Psoas muscle (tissue), 8 donors: ENCODE measurements at places on chromosomes 16 and 17. TPM values are rescaled to one million over a fixed set of nuclear protein-coding genes. Genes with fewer than 3 reads are reported as not detected.

GRCh38 chr16:85872734-85873133 is 26.2 kb upstream of the IRF8 start:
- no peaks in the 10 kb centered on the region for H3K36me3 ChIP-seq
- no peak overlapping the region for H3K4me3 ChIP-seq
- H3K27me3 ChIP-seq, result peaks cover 6% of the 10 kb centered on the region
- no peaks in the 10 kb centered on the region for H3K4me1 ChIP-seq

DNA sequence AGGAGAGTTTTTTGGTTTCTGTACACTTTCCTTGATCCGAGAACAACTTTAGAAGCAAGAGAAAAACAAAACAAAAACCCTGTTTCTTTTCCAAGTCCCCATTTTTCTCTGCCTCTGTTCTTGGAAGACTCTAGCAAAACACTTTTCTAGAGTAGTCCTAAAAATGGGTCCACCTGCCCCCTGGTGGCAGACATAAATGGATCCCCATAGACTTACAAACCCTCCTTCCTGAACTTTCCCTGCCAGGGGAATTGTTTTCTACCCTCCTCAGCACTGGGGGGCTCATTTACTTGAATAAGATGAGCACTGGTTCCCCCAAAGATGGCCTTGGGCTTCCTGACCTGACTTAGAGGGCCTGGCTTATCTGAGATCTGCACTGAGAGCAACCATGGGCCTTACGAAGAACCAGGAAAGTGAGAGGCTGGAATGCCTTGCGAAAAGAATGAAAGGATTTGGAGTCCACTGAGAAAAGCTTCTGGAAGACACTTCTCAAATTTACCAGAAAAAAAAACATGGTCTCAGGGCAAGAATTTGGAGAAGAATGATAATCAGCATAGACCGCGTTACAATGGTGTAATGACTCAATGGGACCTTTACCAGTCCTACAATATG is 48.0 kb upstream of the CDYL2 start:
- no peak overlapping the region for H3K27ac ChIP-seq
- no peak overlapping the region for H3K4me3 ChIP-seq
- no peaks in the 10 kb centered on the region for H3K27me3 ChIP-seq
- H3K4me1 ChIP-seq, result no peaks in the 10 kb centered on the region
- no peaks in the 10 kb centered on the region for H3K36me3 ChIP-seq

GRCh38 chr16:85371948-85372347 is 241.2 kb upstream of the GSE1 start:
- no peak overlapping the region for H3K27ac ChIP-seq
- H3K4me3 ChIP-seq, result no peak overlapping the region
- peaks cover 19% of the 10 kb centered on the region for H3K4me1 ChIP-seq
- no peaks in the 10 kb centered on the region for H3K27me3 ChIP-seq

DNA sequence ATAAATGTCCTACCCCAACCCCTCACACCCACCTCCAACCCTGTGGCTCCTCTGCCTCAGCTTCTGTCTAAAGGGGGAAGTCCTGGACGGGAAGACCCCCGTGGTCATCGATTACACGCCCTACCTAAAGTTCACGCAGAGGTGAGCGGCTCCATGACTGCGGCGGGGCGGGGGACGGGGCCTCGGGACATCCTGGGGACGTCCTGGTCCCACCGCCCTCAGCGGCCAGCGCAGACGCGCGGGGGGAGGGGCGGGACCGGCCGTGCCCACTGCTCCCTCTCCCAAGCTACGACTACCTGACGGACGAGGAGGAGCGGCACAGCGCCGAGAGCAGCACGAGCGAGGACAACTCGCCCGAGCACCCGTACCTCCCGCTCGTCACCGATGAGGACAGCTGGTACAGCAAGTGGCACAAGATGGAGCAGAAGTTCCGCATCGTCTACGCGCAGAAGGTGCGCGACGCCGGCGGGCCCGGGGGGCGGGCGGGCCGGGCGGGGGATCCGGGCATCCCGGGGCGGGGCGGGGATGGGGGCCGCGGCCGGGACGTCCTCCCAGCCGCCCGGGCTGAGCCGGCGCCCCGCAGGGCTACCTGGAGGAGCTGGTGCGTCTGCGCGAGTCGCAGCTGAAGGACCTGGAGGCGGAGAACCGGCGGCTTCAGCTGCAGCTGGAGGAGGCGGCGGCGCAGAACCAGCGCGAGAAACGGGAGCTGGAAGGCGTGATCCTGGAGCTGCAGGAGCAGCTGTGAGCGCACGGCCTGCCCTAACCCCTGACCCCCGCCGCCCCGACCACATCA is 6.7 kb downstream of the RUNDC3A start:
- H3K27ac ChIP-seq, result no peak overlapping the region
- H3K4me1 ChIP-seq, result no peaks in the 10 kb centered on the region
- DNase-seq, result no peak

DNA sequence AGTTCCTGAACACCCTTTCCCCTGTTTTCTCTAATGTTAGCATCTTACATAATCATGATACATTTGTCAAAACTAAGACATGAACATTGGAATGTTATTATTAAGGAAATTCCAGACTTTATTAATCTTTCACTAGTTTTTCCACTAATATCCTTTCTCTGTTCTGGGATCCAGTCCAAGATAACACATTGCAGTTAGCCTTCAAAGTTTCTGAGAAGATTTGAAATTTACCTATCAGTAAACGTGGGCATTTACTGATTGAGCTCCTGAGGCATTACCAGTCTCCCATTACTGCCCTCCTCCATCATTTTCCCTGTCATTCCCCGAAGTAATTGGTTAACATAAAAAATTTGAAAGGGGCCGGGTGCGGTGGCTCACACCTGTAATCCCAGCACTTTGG is 5.7 kb upstream of the CD300LG start:
- no peaks in the 10 kb centered on the region for H3K36me3 ChIP-seq
- no peaks in the 10 kb centered on the region for H3K27me3 ChIP-seq
- DNase-seq, result no peak
- no peak overlapping the region for H3K27ac ChIP-seq

DNA sequence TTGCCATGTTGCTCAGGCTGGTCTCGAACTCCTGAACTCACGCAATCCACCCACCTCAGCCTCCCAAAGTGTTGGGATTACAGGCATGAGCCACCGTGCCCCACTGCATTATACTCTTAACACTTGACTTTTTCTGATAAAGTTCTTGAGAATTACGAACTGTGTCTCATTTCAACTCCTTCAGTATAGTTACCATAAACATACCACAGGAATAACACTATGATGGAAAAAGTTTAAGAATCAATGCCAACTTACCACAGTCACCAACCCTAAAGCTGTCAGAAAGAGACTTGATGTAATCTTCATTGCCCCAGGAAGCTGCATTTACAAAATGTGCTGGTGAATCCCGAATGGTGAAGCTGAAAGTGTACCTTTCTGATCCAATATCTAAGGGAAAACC is 10.2 kb downstream of the MEIOB start:
- H3K27me3 ChIP-seq, result peaks cover 8% of the 10 kb centered on the region
- no peaks in the 10 kb centered on the region for H3K4me1 ChIP-seq
- no peak overlapping the region for H3K4me3 ChIP-seq
- no peak overlapping the region for H3K27ac ChIP-seq

DNA sequence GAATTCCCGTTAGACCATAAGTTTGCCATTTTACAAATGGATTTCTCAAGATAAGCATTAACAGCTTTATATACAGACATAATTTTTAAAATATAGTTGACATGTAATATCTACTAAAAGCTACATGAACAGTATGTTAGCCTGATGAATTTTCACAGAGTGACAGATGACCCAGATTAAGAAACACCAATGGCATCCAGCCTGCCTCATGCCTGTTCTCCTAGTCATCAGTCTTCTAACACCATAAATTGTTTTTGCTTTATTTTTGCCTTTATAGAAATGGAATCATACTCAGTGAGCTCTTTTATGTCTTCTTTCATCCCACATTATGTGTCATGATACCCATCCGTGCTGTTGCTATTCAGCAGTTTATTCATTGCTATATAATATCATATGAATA is 80.0 kb downstream of the ATF7IP2 start:
- no peaks in the 10 kb centered on the region for H3K27me3 ChIP-seq
- no peaks in the 10 kb centered on the region for H3K4me1 ChIP-seq
- H3K27ac ChIP-seq, result no peak overlapping the region
- no peak overlapping the region for H3K4me3 ChIP-seq
- no peak for DNase-seq
- H3K36me3 ChIP-seq, result no peaks in the 10 kb centered on the region

DNA sequence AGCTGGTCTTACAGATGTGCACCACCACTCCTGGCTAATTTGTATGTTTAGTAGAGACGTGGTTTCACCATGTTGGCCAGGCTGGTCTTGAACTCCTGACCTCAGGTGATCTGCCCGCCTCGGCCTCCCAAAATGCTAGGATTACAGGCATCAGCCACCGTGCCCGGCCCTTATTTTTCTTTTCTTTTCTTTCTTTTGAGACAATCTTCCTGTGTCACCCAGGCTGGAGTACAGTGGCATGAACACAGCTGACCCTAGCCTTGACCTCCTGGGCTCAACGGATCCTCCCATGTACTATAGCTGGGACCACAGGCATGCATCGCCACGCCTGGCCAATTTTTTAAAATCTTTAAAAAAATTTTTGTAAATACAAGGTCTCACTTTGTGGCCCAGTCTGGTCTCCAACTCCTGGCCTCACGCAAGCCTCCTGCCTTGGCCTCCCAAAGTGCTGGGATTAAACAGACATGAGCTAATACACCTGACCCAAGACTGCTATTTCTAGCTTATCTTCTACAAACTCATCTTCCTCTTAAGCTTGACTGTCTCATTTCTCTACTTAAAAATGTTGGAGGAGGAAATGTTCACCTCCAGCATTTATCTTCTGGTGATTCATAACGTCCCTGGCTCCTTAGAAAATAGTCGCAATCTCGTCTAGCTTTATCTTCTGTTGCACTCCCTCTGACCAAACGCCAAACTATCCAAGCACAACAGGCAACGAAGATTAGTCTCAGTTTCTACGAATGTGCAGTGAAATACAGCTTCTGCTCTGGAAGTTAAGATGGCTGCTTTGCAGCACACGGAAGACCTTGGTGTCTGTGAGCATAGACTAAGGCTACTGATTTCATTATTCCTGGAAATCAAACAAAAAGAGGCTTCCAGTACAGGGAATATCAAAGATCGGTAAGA is 8.2 kb upstream of the TMEM94 start:
- H3K36me3 ChIP-seq, result no peaks in the 10 kb centered on the region
- H3K27me3 ChIP-seq, result no peaks in the 10 kb centered on the region
- no peak for DNase-seq
- no peak overlapping the region for H3K27ac ChIP-seq
- H3K4me1 ChIP-seq, result peaks cover 7% of the 10 kb centered on the region
- H3K4me3 ChIP-seq, result no peak overlapping the region

TLCD3B gene
- 0.22 TPM for total RNA-seq

NUPR1 gene
- 23.7 TPM for total RNA-seq

TBC1D3C gene
- not detected for total RNA-seq
